ENCODE measurements at places on chromosomes 3 and 15.

GRCh38 chr3:40901298-40901697 lies 298.0 kb upstream of the CTNNB1 start:
- no peak for DNase-seq

DNA sequence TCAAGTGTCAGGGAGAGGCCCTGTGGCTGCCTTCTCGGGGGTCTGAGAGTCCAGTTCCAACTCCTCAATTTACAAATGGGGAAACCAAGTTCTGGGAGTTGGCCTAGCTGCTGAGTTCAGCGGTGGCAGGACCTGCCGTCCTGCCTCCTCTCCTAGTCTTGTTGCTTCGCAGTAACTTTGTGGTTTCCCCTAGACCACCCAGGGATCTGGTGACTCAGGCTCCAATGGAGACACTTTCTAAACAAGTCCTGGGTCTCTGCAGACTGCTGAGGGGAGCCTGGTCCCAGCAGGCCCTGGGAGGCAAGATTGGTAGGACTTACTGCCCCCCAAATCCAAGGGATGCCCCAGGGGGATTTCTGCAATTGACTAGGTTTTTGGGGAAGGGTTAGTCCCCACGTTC lies 83.6 kb downstream of the SMAD6 start:
- no peak for DNase-seq

- DNase-seq, result no peak
Measured at GRCh38 chr3:72515941-72516340, 332.3 kb downstream of the SHQ1 start.

DNA sequence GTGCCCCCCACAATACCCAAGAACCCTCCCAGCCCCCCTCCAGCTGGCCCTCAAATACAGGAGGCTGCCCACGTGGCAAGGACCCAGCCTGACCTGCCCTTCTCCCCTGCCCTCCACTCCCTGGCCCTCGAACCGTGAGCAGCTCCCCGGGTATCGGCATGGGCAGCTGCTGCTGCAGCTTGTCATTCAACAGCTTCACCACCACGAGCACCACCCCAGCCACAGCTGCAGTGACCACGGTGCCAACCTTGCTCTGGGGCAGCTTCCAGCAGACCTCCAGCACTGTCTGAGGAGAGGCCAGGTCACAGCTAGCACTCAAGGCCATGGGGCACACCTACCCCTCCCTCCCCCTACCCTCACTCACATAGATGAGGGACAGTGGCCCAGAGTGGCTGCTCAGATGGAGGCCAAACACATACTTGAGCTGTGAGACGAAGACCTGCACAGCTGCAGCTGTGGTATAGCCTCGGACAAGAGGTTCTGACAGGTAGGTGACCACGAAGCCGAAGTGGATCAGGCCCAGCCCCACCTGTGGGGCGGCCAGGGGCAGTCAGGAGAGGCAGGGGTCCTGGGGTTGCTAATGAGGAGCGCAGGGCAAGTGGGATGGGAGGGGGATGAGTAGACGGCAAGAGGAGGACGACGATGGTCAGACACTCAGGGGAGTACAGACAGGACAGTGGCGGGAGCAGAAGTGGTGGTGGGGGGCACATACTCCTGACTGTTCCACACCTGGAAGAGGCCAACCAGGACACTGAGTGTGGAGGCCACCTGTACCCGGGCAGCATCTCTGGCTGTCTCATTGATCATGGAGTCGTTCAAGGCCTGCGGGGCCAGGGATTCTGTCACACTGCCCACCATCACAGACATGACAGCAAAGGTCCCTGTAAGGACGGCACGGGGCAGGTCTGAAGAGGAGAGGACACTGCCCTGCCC lies 3.5 kb downstream of the SLC26A6 start:
- no peak for DNase-seq

DNA sequence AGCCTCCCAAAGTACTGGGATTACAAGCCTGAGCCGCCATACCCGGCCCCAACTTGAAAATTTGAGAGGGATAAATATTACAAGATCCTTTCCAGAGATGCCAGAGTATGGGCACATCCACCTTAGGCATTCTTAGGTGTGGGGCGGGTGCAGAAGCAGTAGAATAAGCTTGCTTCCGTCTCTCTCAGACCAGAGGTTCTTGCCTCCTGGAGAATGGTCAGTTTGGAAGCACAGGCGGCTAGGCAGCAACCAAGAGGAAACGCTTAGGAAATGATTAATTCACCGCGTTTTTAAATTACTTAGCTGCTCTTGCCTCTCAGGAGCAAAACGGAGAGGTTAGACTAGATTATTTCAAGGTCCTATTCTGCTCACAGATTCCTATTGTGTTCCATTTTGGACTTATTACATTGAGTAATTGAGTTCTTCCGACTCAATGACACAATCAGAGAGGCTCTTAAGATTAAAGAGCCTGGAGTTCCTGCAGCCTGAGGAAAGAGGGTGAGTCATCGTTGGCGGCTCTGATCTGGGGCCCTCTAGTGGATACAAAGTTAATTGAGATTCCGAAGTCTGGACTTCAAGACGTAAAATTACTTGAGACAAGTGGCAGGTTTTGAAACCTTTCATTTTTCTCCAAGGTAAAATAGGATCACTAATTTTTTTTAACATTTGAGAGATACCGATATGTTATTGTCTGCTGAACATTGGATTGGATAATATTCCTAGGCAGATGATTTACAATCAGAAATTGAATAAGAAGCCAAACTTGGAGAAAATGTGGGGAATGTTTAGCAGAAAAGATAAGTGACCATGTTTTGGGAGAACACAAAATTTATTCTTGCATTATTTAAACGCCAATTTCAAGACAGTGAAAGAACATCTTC lies 5.8 kb upstream of the TOPAZ1 start:
- DNase-seq, result peak; percentile 17

- no peak for DNase-seq
Measured at GRCh38 chr3:197393711-197394110, 95.3 kb upstream of the DLG1 start.

DNA sequence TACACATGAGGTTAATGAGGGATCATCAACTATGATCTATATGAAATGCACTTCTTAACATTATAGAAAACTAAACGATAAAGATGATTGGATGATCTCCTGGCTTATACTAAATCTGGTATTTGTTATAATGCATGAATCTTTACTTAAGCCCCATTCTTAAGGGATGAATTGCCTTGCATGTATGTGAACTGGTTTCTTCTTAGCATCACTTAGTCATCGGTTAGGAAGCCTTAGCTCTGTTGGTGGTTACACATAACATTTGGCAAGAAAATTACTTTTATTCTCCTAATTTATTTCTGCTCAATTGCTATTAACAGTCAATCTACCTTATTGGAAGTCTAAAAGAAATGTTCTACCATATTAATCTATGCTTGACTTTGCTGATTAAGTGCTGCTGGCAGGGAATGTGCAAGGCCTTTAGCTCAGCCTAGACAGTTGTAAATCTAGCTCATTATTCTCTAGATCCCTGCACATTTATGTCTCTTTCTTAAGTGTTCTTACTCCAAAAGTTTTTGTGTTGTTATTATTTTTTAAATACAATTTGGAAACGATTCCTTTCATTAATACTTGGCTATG lies 356.0 kb downstream of the ZPLD1 start:
- DNase-seq, result no peak

DNA sequence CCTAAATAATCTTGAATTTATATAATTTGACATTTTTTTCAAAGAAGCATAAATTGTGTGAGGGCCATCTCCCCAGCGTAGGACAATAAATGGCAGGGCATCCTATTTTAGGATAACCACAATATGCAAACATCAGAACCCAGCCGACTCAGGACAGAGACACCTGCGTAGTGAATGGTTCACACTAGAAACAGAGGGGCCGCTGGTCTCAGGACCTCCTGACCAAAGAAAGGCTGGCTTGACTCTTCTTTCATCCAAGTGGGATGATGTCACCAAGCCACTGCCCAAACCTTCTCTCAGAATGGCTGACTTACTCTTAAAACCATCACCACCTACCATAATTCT lies 162.1 kb downstream of the FOXP1 start:
- DNase-seq, result no peak

- DNase-seq, result no peak
Measured at GRCh38 chr3:105466072-105466471, 99.4 kb downstream of the ALCAM start.

DNA sequence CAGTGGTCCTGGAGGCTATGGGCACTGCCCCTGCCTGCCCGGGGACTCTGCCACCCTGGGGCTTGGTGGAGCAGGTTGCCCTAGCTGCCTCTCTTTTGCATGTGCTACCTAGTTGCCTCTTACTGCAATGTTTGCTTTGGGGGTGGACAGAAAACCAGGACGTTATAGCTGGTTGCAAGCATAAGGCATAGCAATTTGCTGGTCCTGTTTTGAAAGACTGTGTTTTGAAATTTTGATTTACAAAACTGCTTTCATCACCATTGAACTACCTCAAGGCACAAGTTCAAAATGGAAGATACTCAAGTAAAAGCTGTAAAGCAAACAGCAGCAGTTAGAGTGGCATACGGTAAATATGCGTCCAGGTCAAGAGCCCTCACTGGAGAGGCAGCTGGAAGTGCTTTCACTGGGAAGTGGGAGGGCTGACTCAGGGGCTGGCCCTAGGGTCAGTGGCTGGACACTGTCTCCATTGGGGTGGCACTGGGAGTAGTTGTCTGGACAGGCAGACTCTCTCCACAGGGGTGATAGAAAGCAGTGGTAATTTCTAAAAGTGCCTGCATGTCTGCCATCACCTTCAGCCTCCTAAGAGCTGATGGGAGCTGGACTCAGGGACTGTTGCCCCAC lies 138.1 kb downstream of the CHDH start:
- DNase-seq, result no peak

Data from activated CD8-positive, alpha-beta memory T cell treated with anti-CD3 and anti-CD28 coated beads for 1 hour (primary cell).